Esophagus muscularis mucosa (tissue), 4 donors: ENCODE measurements at places on chromosomes 7 and 10. TPM values are rescaled to one million over a fixed set of nuclear protein-coding genes. Genes with fewer than 3 reads are reported as not detected.
A peak's percentile ranks its signal among the peaks of the same experiment; 100 is the strongest.

The SMO gene
- 10.3 TPM for total RNA-seq

The WASL gene
- total RNA-seq: 40.3 TPM

The LAMTOR4 gene
- total RNA-seq: 117 TPM

The TMEM229A gene
- not detected for total RNA-seq

The FRMPD2 gene
- not detected for total RNA-seq

The CDK6 gene
- total RNA-seq: 22.2 TPM

DNA sequence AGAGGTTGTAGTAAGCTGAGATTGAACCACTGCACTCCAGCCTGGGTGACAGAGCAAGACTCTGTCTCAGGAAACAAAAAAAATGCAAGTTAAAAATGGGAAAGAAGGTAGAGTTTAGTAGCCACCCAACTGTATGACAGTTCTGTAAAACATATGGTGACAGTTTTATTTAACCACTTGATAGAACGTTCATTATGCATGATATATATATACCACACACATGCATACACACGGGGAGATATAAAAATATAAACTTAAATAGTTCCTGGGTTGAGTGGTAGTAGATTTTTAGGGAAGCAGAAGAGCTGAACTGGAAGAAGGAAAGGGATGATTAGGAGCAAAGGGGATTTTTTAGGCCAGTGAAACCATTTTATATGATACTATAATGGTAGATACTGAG is 120.0 kb downstream of the KMT2C start:
- no peak overlapping the region for H3K27ac ChIP-seq
- no peaks in the 10 kb centered on the region for H3K27me3 ChIP-seq
- peaks cover 29% of the 10 kb centered on the region for H3K4me1 ChIP-seq
- H3K36me3 ChIP-seq: no peaks in the 10 kb centered on the region

DNA sequence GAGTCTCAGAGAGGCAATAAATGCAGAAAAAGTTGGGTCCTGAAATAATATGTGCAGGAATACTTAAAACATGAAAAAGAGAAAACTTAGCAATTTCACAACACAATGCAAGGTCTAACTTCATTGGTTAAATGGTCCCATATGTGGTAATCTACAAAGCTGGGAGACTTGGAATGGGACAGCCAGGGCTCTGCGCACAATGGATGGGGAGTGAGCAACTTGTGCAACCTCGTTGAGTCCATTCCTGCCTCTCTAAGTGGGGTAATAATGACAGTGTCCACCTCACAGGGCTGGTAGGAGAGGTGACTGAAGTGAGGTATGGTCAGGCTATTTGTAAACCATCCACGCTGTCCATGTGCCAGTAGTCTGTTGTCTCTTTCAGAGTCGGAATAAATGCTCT is 11.8 kb upstream of the EMX2 start:
- no peak for DNase-seq
- no peaks in the 10 kb centered on the region for H3K36me3 ChIP-seq
- H3K4me1 ChIP-seq: peaks cover 32% of the 10 kb centered on the region
- peaks cover 41% of the 10 kb centered on the region for H3K27me3 ChIP-seq

DNA sequence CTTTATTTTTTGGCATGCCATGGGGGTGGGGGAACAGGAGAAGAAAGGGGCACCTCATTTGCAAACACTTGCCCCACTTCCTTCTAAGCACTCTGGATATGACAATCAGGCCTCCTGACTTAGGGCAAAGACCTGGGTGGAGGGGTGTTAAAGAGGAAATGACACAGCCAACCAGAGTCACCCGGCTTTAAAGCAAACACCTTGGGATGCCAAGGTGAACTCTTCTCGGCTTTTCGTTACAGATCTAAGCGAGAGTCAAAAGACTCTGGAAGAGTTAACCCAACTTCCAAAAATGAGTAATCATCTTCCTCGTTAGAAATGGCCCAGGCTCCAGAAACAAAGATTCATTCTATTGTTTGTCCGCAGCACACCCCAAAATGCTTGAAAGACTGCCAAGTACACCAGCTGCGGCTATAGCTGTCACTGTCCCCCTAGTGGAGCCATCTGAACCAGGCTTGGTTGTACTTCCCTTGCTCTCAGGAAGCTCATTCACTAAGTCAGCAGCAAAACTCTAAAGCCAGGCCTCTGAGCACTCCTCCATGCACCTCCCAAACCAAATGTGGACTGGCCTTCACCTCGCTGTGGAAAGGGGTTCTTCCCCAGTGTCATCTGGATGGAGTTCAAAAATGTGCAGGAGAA is 24.8 kb downstream of the FAM53B start:
- H3K27ac ChIP-seq: peak overlapping the region; percentile 79
- no peaks in the 10 kb centered on the region for H3K36me3 ChIP-seq
- H3K4me3 ChIP-seq: no peak overlapping the region
- no peak for DNase-seq
- no peaks in the 10 kb centered on the region for H3K27me3 ChIP-seq
- H3K4me1 ChIP-seq: peaks cover 96% of the 10 kb centered on the region

DNA sequence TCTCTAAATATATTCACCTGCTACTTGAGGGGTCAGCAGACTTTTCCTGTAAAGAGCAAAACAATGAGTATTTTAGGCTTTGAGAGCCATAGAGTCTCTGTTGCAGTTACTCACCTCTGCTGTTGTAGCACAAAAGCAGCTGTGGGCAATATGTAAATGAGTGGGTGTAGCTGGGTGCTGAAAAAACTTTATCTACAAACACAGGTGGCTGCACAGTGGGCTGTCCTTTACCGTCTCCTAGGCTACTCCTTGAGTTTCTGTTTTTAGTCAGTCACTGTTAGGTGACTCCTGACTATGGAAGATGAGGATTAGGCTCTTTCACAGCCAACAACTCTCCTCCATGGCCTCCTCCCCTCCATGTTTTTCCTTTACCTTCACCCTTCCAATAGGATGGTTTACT is 286.1 kb upstream of the C7orf33 start:
- DNase-seq: no peak
- no peaks in the 10 kb centered on the region for H3K27me3 ChIP-seq
- H3K27ac ChIP-seq: no peak overlapping the region
- peaks cover 19% of the 10 kb centered on the region for H3K4me1 ChIP-seq
- no peaks in the 10 kb centered on the region for H3K36me3 ChIP-seq
- no peak overlapping the region for H3K4me3 ChIP-seq

DNA sequence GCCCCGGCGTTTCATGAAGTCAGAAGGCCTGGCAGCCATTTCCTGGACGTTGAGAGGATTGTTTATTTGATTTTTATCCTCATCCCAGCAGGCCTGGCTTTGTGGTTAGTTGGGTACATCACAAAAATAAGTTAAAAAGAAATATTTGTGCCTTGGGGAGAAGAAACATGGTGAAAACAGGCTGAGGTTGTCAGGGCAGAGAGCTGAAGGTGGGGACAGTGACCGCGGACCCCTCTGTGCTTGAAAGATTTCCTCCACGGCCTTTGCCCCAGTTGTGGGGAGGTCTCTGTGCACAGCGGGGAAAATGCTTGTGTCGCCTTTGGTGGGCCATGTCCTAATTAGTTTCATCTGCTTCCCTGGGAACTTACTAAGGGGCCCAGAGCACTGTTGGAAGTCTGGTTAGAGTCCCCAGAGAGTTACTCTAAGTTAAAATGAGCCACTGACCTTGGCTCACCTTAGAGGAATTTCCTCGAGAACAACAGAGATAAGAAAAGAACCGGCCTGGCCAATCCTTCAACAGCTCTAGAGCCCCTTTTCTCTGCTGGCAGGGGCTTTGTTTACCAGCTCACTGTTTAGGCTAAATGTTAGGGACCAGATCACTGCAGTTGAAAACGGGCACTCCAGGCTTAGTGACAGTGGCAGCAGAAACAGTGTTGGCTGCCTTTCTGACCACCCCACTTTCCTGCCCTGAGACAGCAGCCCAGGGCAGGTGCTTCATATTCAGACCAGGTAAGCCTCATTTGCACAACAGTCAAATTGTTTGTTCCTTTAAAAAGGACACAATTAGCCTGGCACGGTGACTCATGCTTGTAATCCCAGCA is 37.9 kb downstream of the CRCP start:
- no peak for DNase-seq
- H3K27ac ChIP-seq: peak overlapping the region; percentile 67
- peaks cover 36% of the 10 kb centered on the region for H3K4me1 ChIP-seq

GRCh38 chr7:108408296-108408991 is 47.8 kb downstream of the NRCAM start:
- DNase-seq: peak; percentile 66
- no peaks in the 10 kb centered on the region for H3K36me3 ChIP-seq
- no peak overlapping the region for H3K4me3 ChIP-seq
- H3K4me1 ChIP-seq: no peaks in the 10 kb centered on the region
- H3K27ac ChIP-seq: no peak overlapping the region
- no peaks in the 10 kb centered on the region for H3K27me3 ChIP-seq
